ENCODE measurements at places on chromosomes 1 and 21.

DNA sequence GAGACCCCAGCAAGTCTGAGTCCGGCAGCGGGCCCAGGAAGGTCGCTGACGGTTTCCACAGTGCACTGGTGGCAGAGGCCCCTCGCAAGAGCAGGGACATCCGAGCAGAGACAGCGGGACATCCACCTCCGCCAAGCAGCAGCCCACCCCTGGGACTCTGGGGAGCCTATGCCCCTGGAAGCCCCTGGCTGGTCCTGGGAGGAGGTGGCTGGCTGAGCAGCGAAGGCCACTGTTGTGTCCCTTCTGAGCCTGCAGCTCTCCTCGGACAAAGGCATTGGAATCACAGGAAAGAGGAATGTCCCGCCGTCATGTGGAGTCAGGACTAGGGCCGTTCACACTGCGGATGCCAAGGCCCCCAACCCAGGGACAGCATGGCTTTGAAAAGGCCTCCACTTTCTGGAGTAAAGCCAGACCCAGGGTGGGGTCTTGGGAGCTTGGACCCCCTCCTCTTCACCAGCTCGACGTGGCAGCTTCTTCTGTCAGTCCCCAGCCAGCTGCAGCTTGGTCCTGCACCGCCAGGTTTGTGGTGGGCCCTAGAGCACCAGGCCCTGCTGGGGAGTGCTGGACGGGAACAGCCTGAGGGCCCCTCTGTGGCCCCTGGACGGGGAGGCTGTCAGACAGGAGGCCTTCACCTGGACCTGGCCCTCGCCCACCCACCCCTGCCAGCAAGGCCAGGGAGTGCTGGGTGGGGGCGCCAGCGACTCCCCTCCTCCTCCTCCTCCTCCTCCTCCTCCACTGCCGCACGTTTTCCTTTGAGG is 1.4 kb downstream of the MEGF6 start:
- DNase-seq = no peak

- no peak for DNase-seq
These were observed 1.9 kb upstream of the MYOC start for GRCh38 chr1:171654201-171654941.

- DNase-seq = no peak
These were observed 58.5 kb downstream of the KANK4 start for GRCh38 chr1:62260688-62261087.

DNA sequence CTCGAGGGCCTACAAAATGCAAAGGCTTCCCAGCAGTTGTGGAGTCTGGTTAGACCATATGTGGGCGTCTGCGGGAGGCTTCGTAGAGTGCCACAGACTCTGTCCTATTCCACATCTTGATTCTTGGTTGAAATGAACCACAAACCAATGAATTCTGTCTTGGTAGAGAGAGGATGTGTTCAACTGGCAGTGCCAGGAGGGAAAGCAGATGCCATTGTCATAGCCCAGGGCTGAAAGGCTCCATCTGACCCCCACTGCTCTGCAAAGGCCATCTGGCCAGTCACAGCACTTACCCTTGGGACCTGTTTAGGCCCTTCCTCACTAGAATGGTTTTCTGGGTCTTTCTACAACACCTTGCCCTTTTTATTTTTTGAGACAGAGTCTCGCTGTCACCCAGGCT is 22.1 kb downstream of the ACOT11 start:
- no peak for DNase-seq

Measured in NCI-H1417 treated with DMSO at 0.1 percent for 48 hours (cell line).